Memory B cell (primary cell): ENCODE measurements at places on chromosomes 1 and 21.

DNA sequence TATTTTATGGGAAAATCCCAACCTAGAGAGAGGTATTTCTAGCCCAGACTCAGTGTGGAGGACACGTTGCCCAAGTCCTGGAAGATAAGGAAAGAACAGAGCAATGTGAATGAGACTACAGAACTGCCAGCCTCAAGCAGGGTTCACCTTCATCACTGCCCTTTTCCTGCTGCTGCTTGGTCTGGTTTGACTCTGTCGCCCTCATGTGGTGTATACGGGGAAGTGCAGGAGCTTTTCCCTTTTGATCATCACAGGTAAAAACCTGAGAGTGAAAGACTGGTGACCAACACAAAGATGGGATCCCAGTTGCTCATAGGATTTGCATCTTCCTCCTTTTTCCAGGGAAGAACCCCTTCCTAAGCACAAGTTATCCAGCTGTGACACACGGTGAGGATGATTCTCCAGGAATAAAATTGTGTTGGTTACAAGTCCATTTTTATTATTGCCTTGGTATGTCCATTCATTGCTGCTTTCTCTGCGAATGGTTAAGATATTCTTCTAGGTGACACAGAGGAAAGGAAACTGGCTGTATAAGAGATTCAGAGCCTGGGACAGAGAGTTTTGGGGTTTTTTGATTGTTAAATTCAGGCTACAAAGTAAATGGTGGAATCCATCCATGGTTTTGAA lies 89.5 kb upstream of the CD53 start:
- peak; percentile 51 for DNase-seq

GRCh38 chr1:96596226-96596922 lies 125.2 kb upstream of the PTBP2 start:
- no peak for DNase-seq

GRCh38 chr1:207876131-207876530 lies 34.8 kb downstream of the CD34 start:
- DNase-seq: no peak

- no peak for DNase-seq
Measured at GRCh38 chr1:180027949-180028445, 73.4 kb downstream of the CEP350 start.

GRCh38 chr1:113617438-113618141 lies 141.7 kb downstream of the PHTF1 start:
- DNase-seq: no peak

DNA sequence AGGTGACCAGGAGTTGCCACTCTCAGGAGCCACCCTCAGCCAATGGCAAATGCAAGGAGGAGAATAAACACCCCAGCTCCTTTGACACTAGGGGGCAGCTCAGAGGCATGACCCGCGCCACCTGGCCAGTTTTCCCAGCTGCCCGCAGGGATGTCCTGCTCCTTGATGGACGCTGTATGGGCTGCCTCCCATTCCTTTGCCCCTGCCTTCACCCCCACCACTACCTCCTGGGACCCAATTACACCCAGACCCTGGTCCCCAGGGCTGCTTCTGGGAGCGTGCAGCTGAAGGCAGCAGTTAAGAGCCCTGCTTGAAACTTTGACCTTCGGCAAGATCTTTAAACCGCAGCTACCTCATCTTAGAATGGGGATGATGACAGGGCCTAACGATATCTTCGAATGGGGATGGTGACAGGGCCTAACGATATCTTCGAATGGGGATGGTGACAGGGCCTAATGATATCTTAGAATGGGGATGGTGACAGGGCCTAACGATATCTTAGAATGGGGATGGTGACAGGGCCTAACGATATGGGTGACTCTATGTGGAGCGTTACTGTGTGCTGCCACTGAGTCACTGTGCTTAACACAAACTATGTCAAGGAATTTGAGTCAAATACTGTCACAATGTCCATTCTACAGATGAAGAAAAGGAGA lies 163.0 kb upstream of the KAZN start:
- no peak for DNase-seq

DNA sequence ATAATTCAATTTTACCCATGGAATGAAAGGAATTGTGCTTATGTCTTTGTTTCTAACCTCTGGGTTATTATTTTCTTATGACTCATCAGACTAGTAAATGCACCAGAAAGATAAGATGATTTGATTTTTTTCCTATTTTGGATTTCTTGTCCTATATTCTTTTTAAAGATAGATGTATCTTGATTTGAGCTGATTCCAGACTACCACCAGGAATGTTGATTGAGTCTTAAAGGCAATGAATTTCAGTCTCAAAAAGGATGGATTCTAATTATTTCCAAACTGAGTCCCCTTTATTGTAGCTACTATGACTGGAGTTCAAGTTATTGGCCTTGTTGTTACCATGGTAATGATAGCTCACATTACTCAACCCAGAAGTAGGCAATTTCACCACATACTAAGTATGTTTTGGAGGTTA lies 95.8 kb upstream of the RGS4 start:
- no peak for DNase-seq

DNA sequence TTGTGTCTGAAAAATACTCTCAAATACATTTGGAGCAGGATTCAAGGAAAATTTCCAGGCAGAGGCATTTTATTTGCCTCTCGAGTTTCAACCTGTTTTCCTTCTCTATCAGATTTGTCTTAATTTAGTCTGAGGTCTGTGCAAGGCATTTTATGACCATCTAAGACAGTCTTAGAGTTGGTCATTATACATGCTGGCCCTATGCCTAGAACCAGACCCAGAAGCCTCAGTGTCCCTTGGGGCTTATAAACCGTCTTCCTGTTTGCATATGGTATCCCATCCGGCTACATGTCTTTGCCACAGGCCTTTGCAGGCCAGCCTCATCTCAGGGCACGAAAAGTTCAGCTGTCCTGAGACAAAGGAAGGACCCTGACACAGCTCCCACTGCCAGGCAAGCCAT lies 346.1 kb downstream of the SIPA1L2 start:
- DNase-seq: no peak

DNA sequence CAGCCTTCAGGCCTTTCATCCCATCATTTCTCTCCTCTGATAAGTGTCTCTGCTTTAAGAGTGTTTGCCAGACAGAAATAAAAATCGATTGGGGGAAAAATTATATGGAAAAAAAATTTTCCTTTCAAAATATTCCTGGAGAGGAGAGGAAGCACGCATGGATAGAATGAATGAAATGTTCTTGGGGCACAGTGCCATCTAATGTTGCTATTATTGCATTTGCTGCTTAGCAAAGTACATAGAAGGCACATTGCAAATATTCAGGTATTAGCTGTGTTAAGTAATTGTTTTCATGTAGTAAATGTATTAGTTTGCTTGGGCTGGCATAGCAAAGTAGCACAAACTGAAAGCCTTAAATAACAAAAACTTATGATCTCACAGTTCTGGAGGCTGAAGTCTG lies 18.1 kb downstream of the B3GALT5 start:
- no peak for DNase-seq

GRCh38 chr1:243287123-243287460 lies 31.3 kb downstream of the SDCCAG8 start:
- no peak for DNase-seq

GRCh38 chr1:10663678-10664035 lies 132.8 kb downstream of the CASZ1 start:
- no peak for DNase-seq

- no peak for DNase-seq
Measured at GRCh38 chr1:12369258-12369657, 139.4 kb downstream of the VPS13D start.

- no peak for DNase-seq
Measured at GRCh38 chr1:87450136-87450535, 121.5 kb downstream of the LMO4 start.

DNA sequence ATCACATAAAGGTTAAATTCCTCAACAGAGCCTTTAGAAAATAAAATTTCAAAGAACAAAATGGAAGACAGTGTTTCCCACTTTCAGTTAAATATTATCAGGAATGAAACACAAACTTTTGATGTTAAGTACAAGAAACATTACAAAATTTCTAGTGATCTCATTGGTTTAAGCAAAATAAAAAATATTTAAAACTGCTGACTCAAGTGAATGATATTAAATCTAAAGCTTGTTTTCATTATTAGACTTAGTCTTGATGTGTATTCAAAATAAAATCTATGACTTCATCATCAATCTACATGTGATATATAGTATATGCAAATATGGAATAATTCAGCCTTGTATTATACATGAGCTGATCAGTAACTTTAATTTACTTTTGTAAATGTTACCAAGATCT lies 584.9 kb downstream of the PTBP2 start:
- DNase-seq: no peak

GRCh38 chr21:18832950-18833349 lies 429.4 kb upstream of the TMPRSS15 start:
- DNase-seq: no peak

- DNase-seq: no peak
Measured at GRCh38 chr1:25028587-25028906, 98.5 kb upstream of the RUNX3 start.

- no peak for DNase-seq
Measured at GRCh38 chr1:117648015-117648414, 42.2 kb downstream of the TENT5C start.

DNA sequence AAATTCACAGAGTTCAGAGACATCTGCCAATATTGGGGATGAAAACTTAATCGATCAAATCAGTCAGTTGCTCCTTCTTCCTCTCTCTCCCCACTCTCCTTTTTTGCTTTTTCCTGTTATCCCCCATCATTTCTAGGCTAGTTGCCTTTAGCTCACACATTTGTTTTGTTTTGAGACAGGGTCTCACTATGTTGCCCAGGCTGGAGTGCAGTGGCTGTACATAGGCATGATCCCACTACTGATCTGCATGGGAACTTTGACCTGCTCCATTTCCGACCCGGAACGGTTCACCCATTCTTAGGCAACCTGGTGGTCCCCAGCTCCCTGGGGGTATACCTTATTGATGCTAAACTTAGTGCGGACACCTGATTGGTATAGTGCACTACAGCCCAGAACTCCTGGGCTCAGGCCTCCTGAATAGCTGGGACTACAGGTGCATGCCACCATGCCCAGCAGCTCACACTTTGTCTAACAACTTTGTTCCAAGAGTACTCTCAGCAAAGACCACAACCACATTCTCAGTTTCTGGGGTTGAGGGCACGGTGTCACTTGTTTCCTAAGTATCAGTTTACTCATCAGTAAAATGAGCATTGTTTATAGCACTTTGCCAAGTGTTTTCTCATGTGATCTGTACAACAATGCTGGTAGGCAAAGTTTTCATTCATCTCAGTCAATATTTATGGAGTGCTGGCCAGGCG lies 6.7 kb upstream of the ELOA start:
- DNase-seq: no peak

DNA sequence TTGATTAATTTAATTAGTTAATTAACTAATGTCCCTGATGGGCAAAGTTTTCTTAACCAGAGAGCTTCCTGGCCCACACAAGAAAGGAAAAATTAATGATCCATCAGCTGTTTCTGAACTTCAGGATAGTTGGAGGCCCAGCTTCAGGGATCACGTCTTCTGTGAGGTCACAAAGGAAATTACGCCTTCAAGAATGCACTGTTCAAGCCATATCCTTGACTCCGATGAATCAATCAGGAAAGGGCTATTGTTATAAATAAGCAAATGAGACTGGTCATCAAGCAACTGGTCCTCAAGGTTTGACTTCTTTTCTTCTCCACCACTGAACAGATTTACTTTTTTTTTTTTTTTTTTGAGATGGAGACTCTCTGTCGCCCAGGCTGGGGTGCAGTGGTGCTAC lies 40.6 kb downstream of the TCP10L start:
- DNase-seq: no peak

- DNase-seq: no peak
Measured at GRCh38 chr1:101592845-101593244, 356.0 kb downstream of the S1PR1 start.

DNA sequence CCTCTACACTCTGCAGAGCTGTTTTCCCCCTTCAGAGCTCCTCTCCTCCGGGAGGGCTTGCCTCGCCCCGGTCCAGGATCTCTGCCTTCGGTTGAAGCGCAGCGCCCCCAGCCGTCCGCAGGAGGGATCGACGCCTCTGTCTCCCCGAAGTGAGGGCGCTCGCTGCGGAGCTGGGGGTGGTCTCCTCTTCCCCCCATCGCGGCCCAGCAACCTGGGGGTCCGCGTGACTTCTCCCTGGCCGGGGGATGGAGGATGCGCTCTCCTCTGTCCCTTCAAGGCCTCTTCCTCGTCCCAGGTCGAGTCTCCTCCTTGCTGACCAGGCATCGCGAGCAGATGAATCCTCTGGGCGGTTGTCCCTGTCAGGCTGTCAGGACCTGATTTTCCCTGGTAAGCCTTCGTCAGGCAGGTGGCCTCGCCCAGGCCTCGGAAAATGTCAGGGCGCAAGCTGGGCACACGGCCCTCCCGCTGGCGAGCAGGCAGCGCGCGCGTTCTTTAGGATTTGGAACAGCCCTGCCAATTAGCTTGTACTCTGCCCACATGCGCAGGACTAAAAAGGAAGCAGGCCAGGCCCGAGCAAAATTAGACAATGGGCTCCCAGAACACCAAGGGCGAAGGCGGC lies 90.5 kb downstream of the EDEM3 start:
- DNase-seq: no peak

DNA sequence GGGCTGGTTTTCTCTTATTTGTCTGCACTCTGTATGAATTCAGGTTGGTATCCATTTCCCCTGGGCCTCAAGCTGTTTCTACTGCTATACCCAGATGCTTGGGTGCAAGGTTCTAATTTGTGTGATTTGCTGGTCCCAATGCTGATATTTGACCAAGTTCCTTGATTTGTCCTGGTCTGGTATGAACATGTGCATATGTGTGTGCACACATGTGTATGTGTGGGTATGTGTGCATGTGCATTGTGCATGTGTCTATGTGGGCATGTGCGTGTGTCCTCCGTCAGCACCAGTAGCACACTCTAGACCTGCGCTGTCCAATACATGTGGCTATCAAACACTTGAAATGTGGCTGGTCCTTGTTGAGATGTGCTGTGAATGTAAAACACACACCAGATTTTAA lies 102.4 kb upstream of the TSPAN2 start:
- no peak for DNase-seq

GRCh38 chr1:164583196-164583595 lies 24.2 kb downstream of the PBX1 start:
- DNase-seq: no peak

- no peak for DNase-seq
Measured at GRCh38 chr1:165431079-165431478, 13.8 kb downstream of the RXRG start.

DNA sequence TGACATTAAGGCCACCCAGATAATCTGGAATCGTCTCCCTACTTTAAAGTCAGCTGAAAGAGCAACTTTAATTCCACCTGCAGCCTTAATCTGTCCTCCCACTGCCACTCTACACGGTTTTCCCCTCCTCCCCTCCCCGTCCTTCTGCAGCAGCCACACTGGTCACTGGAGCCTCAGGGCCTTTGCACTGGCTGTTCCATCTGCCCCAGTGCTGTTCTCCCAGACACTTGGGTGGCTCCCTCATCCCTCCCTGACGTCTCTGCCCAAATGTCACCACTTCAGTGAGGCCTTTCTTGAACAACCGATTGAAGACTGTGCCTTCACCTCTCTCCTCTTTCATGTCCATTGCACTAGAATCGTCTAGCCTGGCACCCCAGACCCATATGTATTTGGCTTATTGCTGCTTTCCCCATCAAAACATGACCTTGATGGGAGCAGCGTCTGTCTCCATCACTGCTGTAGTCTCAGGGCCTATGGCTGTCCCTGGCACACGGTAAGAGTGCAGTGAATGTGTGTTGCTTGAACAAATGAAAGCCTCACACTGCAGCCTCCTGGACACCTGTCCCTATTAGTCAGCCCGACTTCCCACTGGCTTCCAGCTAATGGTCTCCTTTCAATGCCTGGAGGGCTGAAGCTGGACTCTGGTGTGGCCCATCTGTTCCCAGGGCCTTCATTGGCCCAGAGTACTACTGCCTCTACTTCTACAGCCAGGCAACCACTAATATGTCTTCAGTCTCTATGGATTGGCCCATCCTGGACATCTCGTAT lies 10.6 kb upstream of the PRDM16 start:
- DNase-seq: no peak
